ENCODE measurements at places on chromosomes 4 and X. TPM values are rescaled to one million over a fixed set of nuclear protein-coding genes. Genes with fewer than 3 reads are reported as not detected.

Gene SPIN2B
- total RNA-seq: 10.9 TPM

Gene CPE
- total RNA-seq: 87.3 TPM

Gene MGAT4D
- not detected for total RNA-seq

Gene DAPP1
- 27.6 TPM for total RNA-seq

Gene COX7B2
- total RNA-seq: not detected

Gene PPARGC1A
- total RNA-seq: 10.6 TPM

Gene MSANTD1
- total RNA-seq: 0.39 TPM

Gene WDFY3
- 109 TPM for total RNA-seq

Gene MAGED4
- 18.0 TPM for total RNA-seq

Gene SUPT20HL1
- not detected for total RNA-seq

Gene NEIL3
- total RNA-seq: 5.0 TPM

Gene TMEM31
- total RNA-seq: not detected

Gene CLCN4
- 7.4 TPM for total RNA-seq

Gene NAP1L3
- 8.5 TPM for total RNA-seq

Gene ADH7
- 1.3 TPM for total RNA-seq

Gene USP9X
- total RNA-seq: 122 TPM

Gene NOP14
- total RNA-seq: 11.2 TPM

Gene ARR3
- not detected for total RNA-seq

Gene FGFR3
- total RNA-seq: 30.4 TPM

Gene CRMP1
- total RNA-seq: 6.0 TPM

Gene ERCC6L
- 1.8 TPM for total RNA-seq

Gene GAGE12H
- not detected for total RNA-seq

Gene GAGE2A
- not detected for total RNA-seq

Gene TBC1D1
- 45.2 TPM for total RNA-seq

Gene DCAF8L2
- total RNA-seq: not detected

Gene PHEX
- total RNA-seq: 1.5 TPM

Gene ADH5
- 93.0 TPM for total RNA-seq

Gene FGF13
- 15.4 TPM for total RNA-seq

Gene XAGE2
- total RNA-seq: 0.69 TPM

Gene ELOVL6
- total RNA-seq: 28.4 TPM

Gene CLGN
- 0.59 TPM for total RNA-seq

Gene FGFBP1
- total RNA-seq: 17.6 TPM

Gene MAGIX
- 1.4 TPM for total RNA-seq

Gene UGT2B10
- not detected for total RNA-seq

Gene GPR50
- not detected for total RNA-seq

Gene GYPB
- 31.0 TPM for total RNA-seq

Gene DOK7
- total RNA-seq: 0.99 TPM

Gene ZNF732
- 4.5 TPM for total RNA-seq

Gene ADH1A
- not detected for total RNA-seq

Gene MAGEA2
- total RNA-seq: not detected

Gene GLRA3
- not detected for total RNA-seq

Gene RXFP1
- total RNA-seq: 0.39 TPM

Gene MAGEA2B
- total RNA-seq: not detected

Gene DCUN1D4
- 31.9 TPM for total RNA-seq
